ENCODE measurements at places on chromosomes 16 and 17.

GRCh38 chr16:79469999-79470398 lies 130.5 kb downstream of the MAF start:
- no peak for DNase-seq

DNA sequence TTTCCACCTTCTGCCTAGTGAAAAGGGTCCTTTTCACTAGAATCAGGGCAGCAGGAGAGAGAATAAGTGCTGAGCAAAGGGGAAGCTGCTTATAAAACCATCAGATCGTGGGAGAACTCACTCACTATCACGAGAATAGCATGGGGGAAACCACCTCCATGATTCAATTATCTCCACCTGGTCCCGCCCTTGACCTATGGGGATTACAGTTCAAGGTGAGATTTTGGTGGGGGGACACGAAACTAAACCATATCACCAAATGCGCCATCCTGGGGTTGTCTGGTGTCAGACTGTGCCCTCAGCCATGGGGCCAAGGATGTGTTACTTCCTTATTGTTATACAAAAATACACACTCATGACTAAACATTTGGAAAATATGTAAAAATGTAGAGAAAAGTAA lies 10.4 kb upstream of the KATNB1 start:
- DNase-seq = no peak

DNA sequence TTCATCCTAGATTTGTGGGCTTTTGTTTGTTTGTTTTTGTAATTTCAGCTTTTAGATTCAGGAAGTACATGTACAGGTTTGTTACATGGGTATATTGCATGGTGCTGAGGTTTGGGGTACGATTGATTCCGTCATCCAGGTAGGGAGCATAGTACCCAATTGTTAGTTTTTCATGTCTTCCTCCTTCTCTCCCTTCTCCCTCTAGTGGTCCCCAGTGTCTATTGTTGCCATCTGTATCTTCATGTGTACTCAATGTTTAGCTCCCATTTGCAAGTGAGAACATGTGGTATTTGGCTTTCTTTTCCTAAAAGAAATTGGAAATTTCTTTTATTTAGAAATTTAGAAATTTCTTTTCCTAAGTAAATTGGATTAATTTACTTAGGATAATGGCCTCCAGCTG lies 37.1 kb upstream of the BCAS3 start:
- no peak for DNase-seq

DNA sequence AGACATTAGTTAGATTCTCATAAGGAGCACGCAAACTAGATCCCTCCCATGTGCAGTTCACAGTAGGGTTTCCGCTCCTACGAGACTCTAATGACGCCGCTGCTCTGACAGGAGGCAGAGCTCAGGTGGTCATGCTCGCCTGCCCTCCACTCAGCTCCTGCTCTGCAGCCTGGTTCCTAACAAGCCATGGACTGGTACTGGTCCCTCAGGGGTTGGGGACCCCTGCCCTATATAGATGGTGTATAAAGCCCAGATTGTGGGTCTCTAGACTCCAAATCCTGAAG lies 52.1 kb upstream of the LYRM9 start:
- no peak for DNase-seq

All from SJSA1 (cell line).